Naive thymus-derived CD8-positive, alpha-beta T cell (primary cell): ENCODE measurements at places on chromosomes 11 and 22. TPM values are rescaled to one million over a fixed set of nuclear protein-coding genes. Genes with fewer than 3 reads are reported as not detected.

Gene AIFM3
- total RNA-seq = 0.47 TPM

Gene CNTF
- total RNA-seq = 3.0 TPM

DNA sequence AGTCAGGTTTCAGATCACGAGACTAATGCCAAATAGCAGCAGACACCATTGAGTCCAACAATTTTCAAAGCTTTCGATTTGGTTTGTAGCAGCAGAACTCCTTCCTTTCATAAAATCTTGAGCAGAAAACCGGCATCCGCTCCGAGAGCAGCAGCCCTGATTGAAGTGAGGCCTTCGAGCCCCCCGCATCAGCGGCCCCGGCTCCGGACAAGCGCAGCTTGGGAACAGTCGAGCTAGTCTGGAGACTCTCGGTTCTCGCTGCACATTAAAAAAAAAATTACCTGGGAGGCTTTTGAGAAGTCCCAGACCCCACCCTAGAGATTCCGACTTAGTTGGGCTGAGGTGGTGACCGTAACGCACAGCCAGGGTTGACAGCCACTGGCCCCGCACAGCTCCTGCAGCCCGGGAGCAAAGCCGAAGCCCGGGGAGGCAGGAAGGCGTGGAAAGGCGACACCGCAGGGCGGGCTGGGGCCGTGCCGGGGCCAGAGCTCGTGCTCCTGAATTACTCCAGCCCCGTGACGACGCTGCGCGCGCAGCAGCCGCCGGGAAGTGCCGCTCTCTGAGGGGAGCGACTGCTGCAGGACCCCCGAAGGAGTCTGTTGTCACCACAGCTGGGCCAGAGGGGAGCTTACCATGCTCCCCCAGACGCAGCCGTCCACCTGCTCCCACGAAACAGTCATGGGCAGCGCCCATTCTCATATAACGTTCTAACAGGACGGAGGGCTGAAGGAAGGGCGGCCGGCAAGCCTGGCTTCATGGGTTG is 57.8 kb downstream of the SPATA19 start:
- DNase-seq = no peak

DNA sequence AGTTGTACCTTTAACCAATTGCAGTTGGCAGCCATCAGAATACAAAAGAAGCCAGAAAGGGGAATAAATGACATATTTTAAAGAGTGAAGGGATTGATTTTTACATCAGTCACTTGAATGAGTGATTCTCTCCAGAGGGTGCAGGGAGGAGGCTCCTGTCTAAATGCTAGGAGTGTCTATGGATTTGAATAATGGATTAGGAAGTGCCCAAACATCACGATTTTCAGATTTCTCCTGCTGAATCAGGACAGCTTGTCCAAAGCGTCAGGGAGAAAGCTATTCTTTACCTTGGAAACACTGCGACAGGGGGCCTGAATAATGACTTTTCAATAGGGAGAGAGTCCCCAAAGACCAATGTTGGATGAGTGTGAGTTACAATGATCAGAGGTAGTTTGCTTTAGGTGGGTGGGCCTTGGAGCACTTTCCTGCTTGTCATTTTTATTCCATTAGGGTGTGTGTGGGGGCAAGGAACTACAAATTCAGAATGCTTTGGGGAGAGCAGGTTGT is 735.5 kb downstream of the KCNA4 start:
- no peak for DNase-seq

- DNase-seq = no peak
Observed at GRCh38 chr22:30234786-30235470, 11.6 kb downstream of the LIF start.

- no peak for DNase-seq
Observed at GRCh38 chr11:96282625-96283220, 60.3 kb downstream of the MAML2 start.
